ENCODE measurements at places on chromosomes 2 and 18. TPM values are rescaled to one million over a fixed set of nuclear protein-coding genes. Genes with fewer than 3 reads are reported as not detected.

DNA sequence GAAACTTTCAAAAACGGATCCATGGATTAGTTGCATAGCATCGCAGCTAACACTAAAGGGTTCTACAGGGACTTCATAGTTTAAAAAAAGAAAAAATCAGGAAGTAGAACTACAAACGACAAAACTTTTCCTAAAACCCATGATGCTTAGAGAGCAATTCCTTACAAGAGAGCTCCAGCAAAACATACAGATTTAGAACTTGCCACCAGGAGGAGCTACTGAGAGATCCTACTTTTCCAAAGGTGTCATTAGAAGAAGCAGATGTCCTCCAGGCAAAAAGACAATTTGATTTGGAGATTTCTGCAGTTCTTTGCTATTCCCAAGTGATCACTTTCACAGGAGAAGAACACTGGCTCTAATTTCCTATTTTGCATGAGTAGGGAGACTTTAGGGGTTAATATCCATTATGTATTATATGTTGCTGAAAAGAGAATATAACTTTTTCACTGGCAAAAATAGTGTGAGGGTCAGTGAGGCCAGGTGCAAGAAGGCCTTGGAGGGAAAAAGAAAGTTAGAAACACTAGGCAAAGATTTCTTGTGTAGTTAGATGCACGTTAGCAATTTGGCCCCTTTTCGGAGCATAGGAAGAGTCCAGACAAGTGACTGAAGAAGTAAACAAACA is 436.2 kb downstream of the SUCLG1 start:
- DNase-seq: peak; percentile 46

DNA sequence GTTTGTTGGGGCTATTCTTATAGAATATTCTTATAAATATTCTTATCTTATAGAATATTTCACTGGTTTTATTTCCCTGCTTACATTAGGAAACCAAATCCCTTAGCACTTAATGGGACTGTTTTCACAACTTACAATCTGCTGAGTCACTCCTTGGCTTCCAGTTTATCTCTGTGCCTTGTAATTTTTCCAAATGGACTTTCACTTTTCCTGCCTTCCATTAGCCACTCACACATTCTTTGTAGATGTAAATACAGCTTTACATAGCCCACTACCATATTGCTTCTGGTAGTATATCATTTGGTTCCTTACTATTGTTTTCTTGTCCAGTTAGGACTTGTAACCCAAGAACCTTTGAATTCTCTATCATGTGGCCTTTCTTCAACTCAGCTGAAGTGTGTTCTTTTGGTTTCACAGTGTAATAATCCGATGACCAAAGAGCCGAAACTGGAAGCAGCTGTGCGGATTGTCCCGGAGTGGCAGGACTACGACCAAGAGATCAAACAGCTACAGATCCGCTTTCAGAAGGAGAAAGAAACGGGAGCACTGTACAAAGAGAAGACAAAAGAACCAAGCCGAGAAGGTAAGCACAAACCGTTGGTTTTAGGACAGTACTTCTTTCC is 96.1 kb downstream of the UGGT1 start:
- peak; percentile 9 for DNase-seq

- DNase-seq: no peak
Measured at GRCh38 chr2:95379371-95379831, 23.1 kb upstream of the FAHD2A start.

GRCh38 chr18:51054764-51055163 is 24.8 kb downstream of the SMAD4 start:
- no peak for DNase-seq

- no peak for DNase-seq
Measured at GRCh38 chr2:191351921-191352320, 106.7 kb downstream of the MYO1B start.

GRCh38 chr2:153595939-153596338 is 117.4 kb upstream of the RPRM start:
- peak; percentile 48 for DNase-seq

NTSR2 gene
- total RNA-seq: not detected

FABP1 gene
- total RNA-seq: 0.32 TPM

SPP2 gene
- 0.14 TPM for total RNA-seq

UGT1A3 gene
- total RNA-seq: not detected

SULT1C4 gene
- total RNA-seq: 1.6 TPM

TMEM17 gene
- 0.51 TPM for total RNA-seq

Measured in SJCRH30 (cell line).